ENCODE measurements at places on chromosomes 4 and X. TPM values are rescaled to one million over a fixed set of nuclear protein-coding genes. Genes with fewer than 3 reads are reported as not detected.

ASB5 gene
- total RNA-seq, result under 0.01 TPM

PNMA6F gene
- total RNA-seq, result not detected

HSD17B10 gene
- total RNA-seq, result 113 TPM

NUDT10 gene
- 0.85 TPM for total RNA-seq

GRIA3 gene
- 5.4 TPM for total RNA-seq

RNF150 gene
- 0.38 TPM for total RNA-seq

DCX gene
- total RNA-seq, result not detected

ARSJ gene
- total RNA-seq, result 51.3 TPM

SSX4 gene
- total RNA-seq, result not detected
